ENCODE measurements at places on chromosomes 5 and 9.

- peak; percentile 97 for DNase-seq
Measured at GRCh38 chr5:55307383-55308253, at the start of the genes DHX29 and MTREX. Gene DHX29, minus strand, starts transcription at chr5:55307694. Its CDS starts 121 bp downstream, at chr5:55307573. Gene MTREX, plus strand, starts transcription at chr5:55307989. Its CDS starts 25 bp downstream, at chr5:55308014.

DNA sequence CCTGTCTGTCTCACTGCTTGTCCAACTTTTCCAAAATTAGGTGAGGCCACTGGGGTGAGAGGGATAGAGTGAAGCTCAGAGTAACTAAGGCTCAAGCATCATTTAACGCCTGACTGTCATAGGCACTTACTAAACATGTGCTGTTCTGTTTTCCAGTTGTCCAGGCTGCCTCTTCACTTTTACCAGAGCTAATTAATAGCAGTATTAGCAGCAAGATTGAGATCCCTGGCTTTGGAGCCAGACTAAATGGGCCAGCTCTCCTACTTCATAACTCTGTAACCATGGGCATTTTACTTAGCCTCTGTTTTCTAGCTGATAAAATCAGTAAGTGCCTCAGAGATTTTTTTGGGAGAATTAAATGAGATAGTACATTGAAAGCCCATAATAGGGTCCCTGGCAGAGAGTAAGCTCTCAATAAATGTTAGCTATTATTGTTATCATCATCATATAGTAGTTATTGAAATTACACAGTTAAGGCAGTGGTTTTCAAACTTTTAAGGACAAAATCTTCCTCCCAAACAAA is 146.2 kb upstream of the LHFPL2 start:
- DNase-seq, result no peak

- peak; percentile 27 for DNase-seq
Measured at GRCh38 chr9:69674716-69675438, 2.7 kb upstream of the APBA1 start.

- DNase-seq, result peak; percentile 77
Measured at GRCh38 chr5:54867310-54867944, 118.0 kb downstream of the ESM1 start.

DNA sequence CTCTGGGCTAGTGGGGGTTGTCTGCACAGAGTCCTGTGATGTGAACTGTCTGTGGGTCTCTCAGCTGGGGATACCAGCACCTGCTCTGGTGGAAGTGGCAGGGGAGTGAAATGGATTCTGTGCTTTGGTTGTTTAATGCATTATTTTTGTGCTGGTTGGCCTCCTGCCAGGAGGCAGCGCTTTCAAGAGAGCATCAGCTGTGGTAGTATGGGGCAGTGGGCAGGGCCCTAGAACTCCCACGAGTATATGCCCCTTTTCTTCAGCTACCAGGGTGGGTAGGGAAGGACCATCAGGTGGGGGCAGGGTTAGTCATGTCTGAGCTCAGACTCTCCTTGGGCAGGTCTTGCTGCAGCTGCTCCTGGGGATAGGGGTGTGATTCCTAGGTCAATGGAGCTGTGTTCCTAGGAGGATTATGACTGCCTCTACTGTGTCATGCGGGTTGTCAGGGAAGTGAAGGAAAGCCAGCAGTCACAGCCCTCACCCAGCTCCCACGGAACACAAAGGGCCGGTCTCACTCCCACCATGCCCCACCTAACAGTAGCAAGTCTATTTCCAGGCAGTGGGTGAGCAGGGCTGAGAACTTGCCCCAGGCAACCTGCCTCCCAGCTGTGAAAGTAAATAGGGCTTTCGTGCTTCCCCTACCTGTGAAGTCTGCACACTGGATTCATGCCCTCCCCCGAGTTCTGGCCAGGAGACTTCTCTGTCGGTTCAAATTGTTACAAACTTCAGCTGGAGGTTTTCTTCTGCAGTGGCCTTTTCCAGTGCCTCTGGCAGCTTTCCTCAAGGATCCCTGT is 25.7 kb upstream of the FAM81B start:
- DNase-seq, result no peak

GRCh38 chr5:68214482-68215207 is 911 bp upstream of the PIK3R1 start:
- no peak for DNase-seq

- no peak for DNase-seq
Measured at GRCh38 chr9:93261281-93261680, 77.3 kb downstream of the WNK2 start.

DNA sequence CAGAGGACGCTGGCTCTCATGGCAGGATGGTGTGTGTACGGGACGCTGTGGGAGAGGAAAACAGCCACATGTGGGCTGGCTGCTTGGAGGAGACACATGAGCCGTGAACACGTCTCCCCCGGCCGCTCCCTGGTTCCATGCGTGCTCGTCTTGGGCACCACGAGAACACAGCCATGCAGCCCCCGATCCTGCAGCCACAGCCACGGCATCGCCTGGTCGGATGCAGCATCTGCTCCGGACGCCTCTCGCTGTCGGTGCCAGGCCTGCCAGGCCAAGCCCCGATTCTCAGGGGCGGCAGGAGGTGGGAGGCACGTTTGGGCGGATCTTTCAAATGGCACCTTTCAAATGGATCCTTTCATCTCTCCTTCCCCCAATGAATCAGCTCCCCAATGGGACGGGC is 3.2 kb downstream of the LCN10 start:
- no peak for DNase-seq

DNA sequence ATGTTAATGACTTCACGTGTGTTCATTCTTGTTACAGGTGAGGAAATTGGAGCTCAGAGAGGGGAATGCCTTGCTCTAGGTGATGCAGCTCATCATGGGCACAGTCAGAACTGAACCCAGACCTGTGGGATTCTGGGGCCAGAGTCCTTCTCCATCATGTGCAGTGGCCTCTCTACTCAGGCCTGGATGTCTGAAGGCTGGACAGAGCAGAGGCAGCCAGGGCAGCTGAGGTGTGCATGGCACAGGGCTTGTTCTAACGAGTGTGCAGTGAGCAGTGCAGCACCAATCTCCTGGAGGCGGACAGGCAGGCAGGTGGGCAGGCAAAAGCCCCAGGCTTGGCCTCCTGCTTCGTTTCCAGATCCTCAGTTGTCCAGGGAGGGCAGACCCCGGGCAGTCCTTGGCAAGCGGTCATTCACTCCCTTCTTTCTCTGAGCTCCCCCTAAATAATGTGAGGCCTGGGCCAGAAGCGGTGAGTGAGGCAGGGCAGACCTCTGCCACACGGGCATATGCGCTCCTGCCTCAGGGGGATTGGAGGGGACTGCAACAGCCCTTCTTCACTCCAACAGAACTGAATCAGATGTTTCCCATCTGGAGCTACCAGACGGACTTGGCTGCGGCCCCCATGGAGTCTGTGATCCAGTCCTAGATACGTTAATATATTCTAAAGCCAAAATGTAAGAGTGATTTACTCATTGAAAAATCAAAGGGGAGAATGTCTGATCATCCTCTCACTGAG is 68.7 kb upstream of the FSTL4 start:
- peak; percentile 65 for DNase-seq

DNA sequence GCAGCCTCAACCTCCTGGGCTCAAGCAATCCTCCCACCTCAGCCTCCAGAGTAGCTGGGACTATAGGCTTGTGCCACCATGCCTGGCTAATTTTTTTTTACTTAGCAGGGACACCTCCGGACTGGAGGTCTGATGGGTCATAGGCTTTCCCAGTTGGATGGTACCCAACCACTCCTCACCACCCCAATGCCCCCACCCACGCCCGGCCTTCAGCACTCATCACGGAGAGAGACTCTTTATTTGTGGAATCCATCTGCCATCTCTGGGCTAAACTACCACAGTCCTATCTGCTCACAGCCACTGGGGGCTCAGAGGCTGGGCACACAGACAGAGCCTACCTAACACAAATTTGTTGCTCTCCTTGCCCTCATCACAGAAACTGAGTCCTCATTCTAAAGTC is 58.3 kb upstream of the STXBP1 start:
- DNase-seq, result no peak

- no peak for DNase-seq
Measured at GRCh38 chr5:30069441-30070263, 1123.8 kb upstream of the CDH6 start.

- no peak for DNase-seq
Measured at GRCh38 chr9:100761276-100761802, 183.5 kb downstream of the CAVIN4 start.

GRCh38 chr5:17087035-17087434 is 130.4 kb upstream of the BASP1 start:
- no peak for DNase-seq

DNA sequence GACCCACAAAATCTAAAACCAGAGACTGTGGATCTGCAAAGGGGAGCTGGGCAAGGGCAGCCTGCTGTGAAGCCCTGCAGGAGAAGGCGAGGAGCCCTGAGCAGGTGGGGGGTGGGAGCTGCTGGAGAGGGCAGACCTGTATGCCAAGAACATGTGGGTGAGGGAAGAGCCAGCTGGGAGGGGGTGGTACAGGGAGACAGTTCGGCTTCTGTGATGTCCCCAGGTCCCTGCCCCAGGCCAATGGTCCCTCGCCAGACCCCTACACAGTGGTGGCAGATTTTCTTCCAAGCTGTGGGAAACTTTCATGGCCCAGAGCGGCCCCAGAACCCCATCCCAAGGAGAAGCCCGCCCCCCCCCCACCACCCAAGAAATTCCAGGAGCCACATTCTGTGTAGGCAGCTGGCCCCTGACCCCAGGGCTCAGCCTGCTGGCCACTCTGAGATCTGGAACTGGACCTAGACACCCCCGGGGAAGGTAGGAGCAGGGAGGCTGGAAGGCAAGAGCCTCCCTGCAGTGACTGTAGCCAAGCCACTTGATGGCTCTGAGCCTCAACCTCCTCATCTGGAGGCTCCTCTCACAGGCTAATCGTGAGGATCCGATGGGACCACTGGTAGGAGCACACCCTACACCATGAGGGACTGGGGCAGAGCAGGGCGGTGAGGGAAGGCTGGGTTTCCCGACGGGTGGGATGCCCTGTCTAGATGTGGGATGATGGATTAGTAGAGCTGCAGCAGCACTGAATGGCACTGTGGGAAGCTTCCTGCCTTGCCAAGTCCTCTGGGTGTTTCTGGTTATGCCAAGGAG is 22.6 kb upstream of the CSF1R start:
- DNase-seq, result no peak

DNA sequence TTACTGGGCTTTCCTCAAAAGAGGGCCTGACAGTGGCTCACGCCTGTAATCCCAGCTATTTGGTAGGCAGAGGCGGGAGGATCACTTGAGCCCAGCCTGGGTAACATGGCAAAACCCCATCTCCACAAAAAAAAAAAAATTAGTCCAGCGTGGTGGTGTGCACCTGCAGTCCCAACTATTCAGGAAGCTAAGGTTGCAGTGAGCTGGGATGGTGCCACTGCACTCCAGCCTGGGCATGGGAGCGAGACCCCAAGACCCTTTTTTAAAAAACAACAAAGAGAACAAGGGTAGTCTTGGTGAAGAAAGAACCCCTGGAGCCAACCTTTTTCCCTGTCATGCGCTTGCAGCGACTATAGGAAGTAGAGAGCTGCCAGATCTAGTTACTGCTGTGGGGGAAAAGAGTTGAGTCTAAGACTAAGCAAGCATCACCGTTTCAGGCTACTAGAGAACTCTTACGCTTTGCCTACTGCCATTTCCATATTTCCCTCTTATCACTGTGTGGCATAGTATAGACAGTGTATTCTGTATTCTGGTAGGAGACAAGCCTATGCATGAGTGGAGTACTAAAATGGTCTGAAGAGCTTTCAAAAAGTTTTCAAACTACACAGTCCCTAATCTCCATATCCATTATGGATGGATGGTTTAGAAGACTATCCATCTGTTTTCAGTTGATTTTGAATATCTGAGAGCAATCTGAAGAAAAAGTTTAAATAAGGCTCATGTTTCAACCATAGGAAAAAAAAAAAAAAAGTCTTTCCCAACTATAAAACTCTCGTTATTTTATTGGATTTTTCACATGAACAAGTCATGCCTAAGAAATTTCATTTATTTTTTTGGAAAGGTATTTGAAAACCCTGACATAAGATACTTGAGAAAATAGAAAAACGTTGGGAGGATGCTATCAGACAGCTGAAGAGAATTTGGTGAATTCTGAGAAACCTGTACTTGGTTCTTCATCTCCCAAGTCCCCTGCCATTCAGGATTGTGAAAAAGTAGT is 2.6 kb downstream of the C9orf40 start:
- DNase-seq, result peak; percentile 31

- peak; percentile 64 for DNase-seq
Measured at GRCh38 chr5:102759289-102759688, 4.2 kb downstream of the PAM start.

GRCh38 chr5:65623482-65623881 is 651 bp downstream of the TRIM23 start:
- DNase-seq, result no peak

DNA sequence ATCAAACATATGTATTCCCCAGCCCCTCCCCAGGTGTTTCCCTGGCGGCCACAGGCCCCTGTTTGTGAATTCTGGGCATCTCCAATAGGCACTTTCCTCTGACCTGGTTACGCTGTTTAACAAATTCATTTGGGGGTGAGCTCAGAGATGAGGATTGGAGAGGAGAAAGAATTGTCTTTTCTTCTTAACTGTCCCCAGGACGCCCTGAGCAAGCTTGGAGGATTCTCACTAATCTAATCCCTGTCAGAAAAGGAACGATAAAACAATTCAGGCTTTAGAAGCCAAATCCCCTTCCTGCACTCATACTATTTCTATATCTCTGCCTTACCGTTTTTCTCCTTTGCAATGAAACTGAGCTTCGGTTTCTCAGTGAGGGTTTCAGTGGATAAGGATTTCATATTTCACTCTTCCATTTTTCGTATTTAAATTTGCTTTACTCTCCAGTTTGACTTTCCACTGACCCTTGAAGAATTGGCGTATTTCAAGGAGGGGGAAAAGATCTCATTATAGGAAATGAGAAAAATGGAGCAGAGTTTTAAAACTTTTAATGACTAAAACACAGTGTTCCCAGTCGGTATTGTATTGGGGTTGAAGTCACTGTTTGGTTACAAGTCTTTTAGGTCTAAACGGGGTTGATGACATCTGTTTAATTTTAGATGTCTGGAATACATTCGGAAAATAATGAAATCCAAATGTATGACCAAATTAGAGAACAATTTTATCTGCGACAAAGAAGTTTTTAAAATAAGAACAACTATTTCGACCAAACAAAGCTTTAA is 180.1 kb downstream of the MACROH2A1 start:
- DNase-seq, result no peak

- no peak for DNase-seq
Measured at GRCh38 chr9:72454871-72455491, 66.4 kb upstream of the TMC1 start.

DNA sequence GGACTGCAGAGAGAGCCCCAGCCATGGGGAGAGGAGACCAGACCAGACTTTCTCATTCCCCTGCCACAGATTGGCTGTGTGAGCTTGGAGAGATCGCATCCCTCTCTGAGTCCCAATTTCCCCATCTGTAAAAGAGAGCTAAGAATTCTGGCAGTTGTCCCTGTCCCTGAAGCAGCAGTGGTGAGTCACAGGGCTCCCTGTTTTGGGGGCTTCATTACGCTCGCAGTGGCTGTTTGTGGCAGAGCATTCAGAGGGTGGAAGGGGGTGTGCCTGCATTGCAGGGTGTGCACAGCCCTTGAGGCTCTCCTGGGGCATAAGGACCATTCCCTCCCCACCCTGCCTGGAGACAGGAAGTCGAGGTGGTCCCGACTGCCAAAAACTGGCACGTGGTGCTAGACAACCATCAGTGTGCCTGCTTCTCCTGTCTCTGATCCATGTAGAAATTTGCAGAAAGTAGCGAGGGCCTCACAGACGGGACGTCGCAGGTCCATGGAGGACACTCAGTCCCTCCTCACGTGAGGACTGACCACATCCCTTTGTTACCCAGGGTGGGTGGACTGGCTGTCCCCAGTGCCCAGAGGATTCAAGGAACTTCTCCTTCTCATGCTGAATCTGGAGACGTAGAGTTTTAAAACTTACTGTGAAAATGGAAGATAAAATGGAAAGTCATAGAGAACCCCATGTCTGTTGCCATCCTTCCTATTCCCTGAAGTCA is 35.3 kb downstream of the HRH2 start:
- DNase-seq, result no peak

GRCh38 chr9:94911211-94911610 is 184.7 kb downstream of the AOPEP start:
- DNase-seq, result no peak

GRCh38 chr9:3271581-3271980 is 254.2 kb downstream of the RFX3 start:
- DNase-seq, result no peak
